Right atrium auricular region (tissue), 2 donors: ENCODE measurements at places on chromosomes 11 and 22.

DNA sequence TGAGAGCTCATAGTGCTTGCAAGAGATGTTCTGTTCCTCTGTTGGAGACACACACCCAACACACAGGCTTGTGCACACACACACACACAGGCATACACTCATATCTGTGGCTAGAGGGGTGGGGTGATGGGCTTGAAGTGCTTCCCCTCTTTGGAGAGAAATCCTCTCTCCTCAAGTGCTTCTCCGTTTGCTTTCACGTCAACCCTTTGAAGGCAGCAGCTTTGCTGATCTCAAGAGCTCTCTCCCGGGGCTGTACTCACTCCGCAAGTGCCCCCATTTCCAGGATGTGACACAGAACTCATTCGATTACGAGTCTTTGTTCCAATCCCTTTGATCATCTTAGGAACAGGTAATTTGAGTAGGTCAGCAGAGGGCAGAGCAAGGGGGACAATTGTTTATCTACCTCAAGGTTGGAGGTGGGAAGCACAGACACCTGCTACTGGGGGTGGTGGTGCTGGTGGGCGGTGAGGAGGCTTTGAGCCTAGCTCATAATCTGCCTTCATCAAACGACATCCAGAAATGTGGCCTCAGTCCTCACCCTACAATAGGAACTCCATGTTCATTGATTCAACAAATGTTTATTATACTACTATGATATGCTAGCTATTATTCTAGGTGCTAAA is 529.8 kb upstream of the CADM1 start:
- no peak for DNase-seq

- DNase-seq, result no peak
Observed at GRCh38 chr11:68047437-68048290, 8.8 kb downstream of the TCIRG1 start.

DNA sequence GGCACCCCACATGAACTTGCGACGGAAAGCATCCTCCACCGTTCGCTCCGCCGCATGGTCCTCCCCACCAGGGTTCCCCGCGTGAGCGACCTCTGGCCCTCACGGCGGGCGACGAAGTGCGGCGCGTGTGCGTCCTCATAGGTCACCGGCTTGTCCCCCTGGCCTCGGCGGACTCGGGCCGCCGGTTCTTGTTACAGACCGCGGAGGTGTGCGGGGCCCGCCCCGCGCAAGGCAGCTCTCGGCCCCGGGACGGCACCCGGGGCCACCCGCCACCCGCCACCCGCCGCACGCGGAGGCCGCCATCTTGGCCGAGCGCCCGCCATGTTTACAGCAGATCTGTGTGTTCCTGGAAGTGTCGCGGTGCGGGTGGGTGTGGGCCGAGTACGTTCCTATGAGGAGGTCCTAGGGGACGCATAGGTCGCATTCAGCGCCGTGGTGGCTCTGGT is 3.5 kb upstream of the IFITM2 start:
- DNase-seq, result no peak

DNA sequence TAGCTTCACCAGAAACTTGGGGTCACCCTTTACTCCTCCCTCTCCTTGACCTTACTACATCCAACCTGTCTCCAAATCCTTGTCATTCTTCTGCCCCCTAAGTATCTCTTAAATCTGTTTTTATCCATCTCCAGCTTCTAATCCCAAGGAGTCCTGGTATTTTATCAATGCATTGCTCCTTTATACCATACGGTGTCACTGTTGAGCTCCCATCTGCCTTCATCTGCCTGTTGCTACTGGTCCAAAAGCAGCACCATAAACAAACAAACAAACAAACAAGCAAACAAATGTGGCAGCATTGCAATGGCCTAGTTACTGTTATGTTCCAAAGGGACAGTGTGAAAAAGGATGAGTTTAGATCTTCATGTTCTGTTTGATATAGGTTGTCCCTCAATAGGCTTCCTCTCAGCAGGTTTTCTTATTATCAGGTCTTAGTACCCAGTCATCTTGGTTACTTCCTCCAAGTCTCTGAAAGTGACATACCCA is 34.2 kb downstream of the DNHD1 start:
- no peak for DNase-seq

GRCh38 chr11:133219543-133219942 is 312.8 kb downstream of the OPCML start:
- DNase-seq, result no peak

DNA sequence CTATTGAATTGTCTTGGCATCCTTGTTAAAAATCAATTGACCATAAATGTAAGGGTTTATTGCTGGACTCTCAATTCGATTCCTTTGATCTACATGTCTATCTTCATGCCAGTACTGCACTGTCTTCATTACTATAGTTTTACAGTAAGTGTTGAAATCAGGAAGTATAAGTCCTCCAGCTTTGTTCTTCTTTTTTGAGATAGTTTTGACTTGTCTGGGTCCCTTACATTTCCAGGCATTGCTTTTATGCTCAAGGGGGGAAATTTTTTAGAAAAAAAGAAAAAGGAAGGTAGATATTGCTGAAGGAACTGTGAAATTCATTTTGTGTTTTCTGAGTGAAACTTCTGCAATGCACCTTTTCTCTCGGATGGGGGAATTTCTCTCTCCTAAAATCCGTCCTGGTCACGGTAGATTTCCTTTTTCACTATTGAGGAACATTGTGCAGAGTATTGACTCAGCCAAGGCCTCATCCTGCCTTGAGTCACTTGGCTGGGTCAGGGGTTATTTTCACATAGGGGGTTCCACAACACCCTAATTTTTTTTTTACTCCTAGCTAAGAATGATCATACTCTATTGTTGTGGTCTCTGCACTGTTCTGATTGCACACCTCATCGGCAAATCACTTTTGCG is 2.8 kb upstream of the ACER3 start:
- no peak for DNase-seq

GRCh38 chr11:73170140-73170539 is 28.0 kb upstream of the FCHSD2 start:
- no peak for DNase-seq

GRCh38 chr11:128733440-128734102 is 39.7 kb downstream of the FLI1 start:
- DNase-seq, result no peak

DNA sequence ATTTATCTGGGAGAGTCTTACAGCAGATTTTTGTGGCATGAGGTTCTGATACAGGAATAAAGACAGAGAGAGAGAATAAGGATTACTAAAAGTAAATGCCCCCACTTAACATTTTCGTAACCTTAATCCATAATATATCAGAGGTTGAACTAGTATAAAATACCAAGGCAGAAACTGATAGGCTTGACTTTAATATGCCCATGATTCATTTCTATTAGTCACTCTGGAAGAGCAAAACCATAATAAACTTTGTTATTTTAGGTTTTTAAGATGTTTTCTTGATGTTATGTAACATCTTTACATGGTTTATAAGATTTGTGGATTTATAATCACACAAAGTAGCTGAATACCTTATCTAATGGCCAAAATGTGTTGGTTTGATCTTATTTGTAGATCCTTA is 19.1 kb downstream of the GUCY1A2 start:
- no peak for DNase-seq

- no peak for DNase-seq
Observed at GRCh38 chr11:1830322-1831223, 4.2 kb upstream of the SYT8 start.

DNA sequence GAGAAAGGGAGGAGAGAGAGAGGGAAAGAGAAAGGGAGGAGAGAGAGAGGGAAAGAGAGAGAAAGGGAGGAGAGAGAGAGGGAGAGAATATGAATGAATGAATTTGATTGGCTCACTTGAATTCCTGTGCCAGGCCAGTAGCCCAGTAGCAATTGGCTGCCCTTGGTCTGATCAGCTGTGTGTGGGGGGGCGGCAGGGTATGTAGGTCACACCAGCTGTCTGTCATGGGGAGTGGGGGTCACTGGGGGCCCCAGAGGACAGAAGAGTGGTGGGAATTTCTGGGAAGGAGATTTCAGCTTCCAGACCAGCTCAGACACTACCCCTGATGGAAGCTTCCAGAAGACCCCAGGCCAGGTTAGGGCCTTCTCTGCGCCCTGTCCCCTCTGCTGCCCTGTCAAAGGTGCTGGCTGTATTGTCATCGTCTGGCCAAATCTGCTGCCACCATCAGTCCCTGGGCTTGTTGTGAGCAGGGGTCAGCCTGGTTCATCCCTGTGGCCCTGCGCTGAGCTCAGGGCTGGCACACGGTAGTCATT is 21.1 kb downstream of the MPPED1 start:
- DNase-seq, result no peak

DNA sequence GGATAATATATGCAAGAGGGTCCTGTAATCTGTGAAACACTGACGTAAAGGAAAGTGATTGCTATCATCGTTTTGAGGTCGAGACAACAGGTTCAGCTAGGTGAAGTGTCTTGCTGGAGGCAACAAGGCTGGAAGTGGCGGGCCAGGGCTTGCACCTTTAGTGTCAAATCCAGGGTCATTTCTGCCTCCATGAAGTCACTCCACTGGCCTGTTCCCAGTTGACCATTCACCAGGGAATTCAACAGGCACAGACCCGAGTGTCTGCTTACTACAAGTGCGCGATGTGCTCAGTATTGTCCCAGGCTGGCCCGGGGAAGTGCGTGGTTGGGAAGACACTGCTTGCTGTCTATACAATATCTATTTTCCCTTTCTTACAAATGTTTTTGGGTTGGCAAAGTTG is 225.0 kb downstream of the CEP164 start:
- no peak for DNase-seq

DNA sequence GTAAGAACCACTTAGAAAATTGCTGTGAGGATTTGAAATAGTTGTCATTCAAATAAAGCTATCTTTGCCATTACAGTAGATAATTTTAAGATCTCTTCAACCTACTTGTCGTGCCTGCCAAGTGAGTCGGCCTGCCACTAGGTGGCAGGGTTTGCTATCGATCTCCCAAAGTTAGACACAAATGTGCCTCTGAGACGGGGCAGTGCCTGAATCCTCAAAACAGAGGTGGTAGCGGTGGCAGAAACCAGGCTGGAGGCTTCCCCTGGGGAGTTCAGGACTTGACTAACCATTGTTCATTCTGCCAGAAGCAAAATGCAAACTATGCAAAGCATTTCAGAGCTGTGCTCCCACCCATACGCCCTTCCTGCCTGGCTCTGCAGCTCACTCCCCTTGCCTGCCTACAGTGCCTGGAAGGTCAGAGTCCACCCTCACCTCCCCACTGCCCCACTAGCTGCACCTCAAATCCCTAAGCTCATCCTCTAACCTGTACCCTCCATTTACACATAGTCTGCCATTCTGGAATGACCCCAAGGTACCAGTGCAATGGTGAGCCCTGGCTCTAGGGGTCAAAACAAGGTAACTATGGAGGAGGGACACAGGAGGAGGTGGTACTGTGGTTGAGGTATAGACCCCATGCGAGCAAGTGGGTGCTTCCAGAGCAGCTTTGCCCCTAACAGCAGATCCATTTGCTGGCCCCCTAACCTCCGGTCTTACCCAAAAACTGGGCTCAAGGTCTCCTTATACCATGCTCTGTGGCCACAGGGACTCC is 82.1 kb downstream of the C11orf58 start:
- peak; percentile 88 for DNase-seq

GRCh38 chr22:31987218-31987617 is 42.9 kb downstream of the YWHAH start:
- DNase-seq, result no peak

DNA sequence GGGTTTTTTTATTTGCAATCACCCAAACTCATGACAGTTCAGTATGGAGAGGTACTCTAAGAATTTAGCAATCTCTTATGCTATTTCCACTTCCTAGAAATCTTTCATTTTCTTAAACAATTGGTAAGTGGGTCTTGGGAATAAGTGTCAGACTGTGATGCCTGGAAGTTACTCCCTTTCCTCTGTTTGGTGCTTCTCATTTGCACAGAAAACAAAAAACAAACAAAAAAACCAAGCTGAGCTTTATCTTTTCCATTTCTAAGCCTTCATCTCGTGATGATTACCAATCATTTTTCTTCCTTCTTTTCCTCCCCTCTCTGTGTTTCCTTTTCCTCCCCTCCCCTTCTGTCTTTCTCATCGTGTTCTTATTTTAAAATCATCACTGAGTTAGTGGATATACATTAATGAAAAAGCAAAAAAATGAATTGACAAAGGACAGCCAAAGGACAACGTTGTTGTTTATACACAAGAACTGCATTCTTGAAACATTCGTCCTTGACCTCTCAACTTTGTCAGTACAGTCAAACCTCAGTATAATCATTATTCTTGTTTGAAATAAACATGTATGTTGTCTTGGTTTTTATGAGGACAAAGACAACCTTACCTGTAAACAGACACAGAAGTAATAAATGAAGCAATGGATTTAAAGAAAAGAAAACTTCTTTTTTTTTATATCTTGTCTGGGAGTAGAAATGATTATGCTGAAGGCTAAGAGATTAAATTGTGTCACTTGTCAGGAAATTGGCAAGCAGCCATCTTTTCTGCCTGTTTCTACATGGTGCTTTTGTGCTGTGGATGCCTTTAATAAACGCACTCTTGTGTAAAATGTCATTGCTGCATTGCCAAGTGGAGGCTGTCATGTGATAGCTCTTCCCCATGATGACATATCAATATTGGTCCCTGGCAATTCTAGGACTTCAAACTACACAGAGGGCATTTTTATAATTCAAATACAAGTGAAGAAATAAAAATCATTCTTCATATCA is 803.2 kb upstream of the CCDC90B start:
- no peak for DNase-seq

DNA sequence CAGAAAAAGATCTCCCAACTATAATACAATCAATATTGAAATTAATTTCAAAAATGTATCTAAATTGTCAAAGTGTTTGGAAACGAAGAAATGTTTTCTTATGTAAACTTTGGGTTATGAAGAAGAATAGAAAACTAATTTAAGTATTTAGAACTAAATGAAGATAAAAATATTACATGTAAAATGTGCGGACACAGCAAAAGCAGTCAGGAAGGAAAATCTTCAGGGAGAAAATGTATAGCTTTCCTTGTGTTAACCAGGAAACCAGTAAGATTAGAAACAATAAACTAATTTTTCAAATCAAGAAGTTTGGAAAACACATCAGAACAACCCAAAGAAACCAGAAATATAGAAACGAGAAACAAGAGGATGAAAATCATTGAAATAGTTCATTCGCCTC is 466.5 kb downstream of the BRD1 start:
- no peak for DNase-seq

- DNase-seq, result no peak
Observed at GRCh38 chr11:30786256-30787110, 200.3 kb upstream of the MPPED2 start.

DNA sequence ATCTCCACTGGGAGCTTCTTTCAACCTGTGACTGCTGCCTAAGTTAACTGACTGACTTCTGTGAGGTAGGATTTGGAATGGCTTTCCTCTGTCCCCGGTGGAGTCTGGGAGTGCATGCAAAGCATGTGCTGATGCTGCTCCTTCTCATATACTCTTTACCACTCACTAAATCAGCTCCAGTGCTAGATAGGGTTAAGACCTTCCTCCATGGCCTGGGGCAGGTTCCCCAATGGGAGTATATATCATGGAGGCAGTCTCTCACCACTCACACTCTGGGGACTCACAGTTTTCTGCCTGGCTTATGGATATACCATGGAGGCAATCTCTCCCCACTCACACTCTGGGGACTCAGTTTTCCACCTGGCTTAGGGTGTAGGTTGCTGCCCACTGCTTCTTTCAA is 10.1 kb upstream of the FANCF start:
- no peak for DNase-seq

DNA sequence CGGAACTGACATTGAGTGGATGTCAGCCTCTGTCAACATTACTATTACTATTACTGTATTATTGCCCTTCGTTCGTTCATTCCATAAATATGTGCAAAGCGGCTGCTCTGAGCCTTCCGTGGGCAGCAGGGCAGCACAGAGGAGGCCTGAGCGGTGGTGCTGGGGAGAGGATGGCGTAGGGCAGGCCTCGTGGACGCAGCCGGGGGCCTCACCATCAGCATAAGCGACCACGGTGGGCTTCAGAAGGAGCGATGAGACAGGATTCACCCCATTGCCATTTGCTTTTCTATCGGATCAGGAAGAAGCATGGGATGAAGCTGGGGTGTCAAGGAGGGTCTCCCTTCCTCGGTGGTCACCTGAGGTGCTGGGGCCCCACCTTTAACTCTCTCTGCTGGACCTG is 22.7 kb downstream of the ANO1 start:
- DNase-seq, result no peak
